ENCODE measurements at places on chromosomes 5 and 9.
A peak's percentile ranks its signal among the peaks of the same experiment; 100 is the strongest.

- no peak for DNase-seq
Observed at GRCh38 chr9:130714586-130715110, 21.1 kb downstream of the EXOSC2 start.

DNA sequence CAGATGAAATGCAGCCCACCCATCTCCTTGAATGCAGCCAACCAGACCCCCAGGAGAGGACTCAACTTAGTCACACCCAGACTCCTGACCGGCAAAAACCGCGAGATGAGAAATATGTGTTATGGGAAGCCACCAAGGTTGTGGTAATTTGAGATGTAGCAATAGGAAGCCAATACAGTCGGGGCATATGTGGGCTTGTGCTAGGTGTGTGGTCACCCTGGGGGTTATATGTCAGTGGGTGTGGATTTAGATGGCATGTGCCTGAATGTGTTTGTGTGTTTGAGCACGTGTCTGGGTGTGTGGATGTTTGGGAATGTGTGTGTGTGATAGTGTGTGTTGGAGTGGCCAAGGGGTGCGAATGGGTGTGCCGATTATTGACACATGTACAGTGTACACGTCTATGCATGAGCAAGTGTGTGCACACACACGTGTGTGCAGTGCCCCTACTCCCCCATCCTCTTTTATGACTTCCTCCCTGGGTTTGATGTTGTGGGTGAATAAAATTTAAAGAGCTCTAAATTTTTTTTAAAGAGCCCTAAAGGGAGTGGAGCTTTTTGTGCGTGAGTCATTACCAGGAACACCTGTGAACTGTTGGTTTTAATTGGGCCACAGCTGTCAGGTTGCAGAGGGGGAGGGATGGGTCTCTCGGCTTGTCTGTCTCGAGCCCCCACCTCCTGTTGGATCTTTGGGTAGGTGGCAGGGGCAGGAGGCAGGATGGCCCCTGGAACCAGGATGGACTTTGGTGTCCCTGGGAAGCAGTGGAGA is 86.8 kb downstream of the LHX2 start:
- no peak for DNase-seq

DNA sequence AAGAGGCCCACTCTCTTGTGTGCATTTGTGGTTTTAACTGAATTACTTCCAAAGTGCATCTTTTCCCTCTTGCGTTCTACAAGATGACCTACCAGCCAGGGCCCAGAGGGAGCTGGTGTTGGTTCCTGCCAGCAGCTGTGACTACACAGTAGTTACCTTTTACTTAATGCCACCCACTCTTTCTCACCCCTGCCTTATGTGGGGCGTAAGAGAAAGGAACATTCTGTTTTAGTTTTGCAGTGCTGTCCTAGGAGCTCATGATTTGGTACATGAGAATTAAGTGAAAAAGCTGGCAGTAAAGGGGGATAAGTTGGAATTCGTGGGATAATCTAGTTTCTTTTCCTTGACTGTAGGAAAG is 45.4 kb downstream of the RCL1 start:
- DNase-seq: no peak

GRCh38 chr5:54292866-54293265 is 17.5 kb downstream of the ARL15 start:
- no peak for DNase-seq

GRCh38 chr5:55438998-55439397 is 95.8 kb downstream of the PLPP1 start:
- DNase-seq: no peak

GRCh38 chr9:78791779-78792178 is 494.9 kb downstream of the PSAT1 start:
- no peak for DNase-seq

DNA sequence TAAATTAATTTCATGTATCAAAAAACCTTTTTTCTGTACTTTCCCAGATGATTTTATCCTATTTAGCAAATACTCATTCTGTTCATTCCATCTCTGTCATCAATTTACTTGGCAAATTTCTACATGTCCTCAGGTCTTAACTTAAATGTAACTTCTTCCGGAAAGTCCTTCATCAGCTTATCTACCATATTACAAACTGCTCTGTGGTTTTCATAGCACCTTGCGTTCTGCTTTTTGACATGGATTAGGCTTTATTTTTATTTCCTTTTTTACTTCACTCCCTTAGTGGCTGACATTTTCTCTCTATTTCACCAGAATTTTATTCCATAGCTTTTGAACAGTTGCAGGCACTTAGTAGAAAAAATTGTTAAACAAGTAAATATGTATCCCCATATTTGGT is 1040.8 kb downstream of the TAF11L14 start:
- no peak for DNase-seq

DNA sequence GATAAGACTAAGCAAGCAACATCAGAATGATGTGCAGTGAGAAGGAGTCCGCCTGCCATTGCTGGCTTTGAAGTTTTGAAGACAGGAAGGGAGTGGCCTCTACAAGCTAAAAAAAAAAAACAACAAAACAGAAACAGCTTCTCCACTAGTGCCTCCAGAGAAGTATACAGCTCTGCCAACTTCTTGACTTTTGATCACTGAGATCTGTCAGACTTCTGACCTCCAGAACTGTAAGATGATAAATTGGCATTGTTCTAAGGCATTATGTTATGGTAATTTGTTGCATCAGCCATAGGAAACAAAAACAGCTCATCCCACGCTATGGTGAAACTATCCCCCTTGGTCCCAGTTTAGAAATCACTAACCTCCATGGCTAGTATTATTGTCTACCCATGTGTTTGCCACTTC is 131.0 kb upstream of the VCAN start:
- no peak for DNase-seq

DNA sequence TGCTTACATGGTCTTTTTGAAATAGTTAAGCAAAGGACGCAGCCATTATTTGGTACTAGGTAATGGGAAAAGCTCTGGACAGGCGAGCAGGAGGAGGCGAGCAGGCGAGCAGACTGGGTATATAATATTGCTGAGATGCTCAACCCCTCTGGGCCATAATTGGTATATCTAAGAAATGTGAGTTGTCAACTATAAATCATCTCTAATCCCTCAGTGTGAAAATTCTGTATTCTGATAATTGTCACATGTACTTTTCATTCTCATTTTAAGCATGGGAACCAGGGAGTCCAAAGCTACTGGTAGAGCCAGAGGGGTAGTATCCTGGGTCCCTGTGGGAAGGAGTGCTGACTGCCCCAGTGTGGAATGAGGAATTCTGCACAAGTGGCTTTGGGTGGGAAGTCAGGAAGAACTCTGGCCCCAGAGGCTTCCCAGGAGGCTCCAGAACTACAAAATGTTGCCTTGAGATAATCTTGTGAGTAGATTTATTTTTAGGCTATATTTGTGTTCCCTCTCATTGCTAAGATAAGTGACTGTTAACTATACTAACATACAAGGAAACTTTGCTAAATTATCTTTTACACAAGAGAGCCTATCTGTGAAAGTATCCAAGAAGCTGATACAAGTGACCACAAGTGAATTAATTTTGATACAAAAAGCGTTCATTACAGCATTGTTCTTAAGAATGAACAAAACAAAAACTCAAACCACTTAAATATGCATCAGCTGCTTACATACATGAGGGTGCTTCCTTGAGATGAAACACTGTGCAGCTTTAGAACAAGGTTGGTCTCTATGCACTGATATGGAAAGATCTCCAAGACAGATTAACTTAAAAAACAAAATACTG is 70.5 kb upstream of the TNFAIP8 start:
- no peak for DNase-seq

DNA sequence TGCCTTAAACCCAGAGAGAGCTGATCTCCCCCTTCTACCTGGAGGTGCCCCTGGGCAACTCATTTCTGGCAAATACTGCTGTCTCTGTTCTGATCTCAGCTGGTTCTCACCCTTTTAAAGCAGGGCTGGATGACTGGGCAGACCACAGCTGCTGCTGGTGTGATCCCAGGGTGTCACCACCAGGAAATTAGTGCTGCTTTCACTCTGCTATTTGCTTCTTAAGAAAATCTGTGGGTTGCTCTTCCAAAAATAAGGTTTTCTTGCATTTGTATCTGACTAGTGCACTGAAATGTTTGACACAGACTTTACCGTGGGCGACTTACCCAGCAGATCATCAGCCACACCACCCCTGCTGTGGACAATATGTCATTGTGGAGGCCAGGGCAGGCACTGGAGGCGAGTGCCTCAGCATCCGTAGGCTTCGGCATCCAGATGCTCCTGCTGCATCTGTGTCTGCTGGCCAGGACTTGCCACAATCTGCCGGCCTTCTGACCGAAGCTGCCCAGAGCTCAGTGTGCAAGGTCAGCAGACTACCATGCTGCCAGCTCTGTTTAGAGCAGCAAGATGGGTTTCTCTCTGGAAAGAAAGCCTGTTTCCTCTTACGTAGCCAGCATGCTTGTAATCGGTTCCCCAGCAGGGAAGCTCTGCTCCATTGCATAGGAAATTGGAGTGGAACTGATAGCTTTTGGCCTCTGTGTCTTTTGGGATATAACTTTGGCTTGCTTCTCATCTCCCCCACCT is 13.6 kb downstream of the ARHGAP26 start:
- peak; percentile 56 for DNase-seq

DNA sequence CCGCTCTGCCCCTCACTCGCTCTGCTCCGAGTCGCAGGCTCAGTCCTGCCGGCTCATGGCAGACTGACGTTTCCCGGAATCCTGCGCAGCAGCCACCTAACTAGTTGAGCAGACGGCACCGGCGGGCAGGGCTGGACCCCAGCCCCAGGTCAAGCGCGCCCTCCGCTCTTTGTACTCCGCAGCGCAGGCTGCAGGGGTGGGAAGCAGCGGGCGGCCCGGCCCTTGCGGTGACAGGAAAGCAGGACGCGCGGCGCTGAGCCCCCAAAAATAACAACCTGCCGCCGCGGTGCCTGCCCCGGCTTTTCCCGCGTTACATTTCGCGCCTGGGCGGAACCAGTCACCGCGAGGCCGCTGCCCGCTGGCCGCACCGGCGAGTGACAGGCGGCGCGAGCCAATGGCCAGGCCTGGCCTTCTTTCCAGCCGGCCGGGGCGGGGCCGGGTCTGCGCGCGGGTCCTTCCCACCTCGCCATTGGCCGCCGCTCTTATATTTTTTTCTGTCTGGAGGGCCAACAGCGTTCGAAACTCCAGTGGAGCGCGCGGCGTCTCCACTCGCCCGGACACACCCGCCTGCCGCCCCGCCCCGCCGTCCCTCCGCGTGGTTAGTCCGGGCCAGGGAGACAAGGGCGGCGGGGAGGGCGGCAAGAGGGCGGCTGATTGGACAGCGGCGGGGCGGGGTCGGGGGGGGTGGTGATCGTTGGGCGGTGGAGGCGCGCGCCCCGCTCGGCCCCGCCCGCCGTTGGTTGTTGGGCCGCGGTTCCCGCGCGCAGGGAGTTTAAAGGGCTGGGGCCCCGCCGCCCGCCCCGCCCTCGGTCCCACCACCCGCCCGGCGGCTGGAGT is at the start of gene ZNF367:
TSS of gene ZNF367 (minus strand) at position 288 of the 837 bp plus-strand sequence. CDS start 338 bp downstream, outside the sequence.
- peak; percentile 97 for DNase-seq

- DNase-seq: peak; percentile 14
Observed at GRCh38 chr9:100322954-100323536, 29.7 kb downstream of the TEX10 start.

GRCh38 chr5:7795306-7795705 is 55.6 kb downstream of the CFAP90 start:
- DNase-seq: no peak

GRCh38 chr5:43396762-43397304 is 15.4 kb downstream of the CCL28 start:
- peak; percentile 70 for DNase-seq

- DNase-seq: no peak
Observed at GRCh38 chr5:55471468-55471867, 63.3 kb downstream of the PLPP1 start.

DNA sequence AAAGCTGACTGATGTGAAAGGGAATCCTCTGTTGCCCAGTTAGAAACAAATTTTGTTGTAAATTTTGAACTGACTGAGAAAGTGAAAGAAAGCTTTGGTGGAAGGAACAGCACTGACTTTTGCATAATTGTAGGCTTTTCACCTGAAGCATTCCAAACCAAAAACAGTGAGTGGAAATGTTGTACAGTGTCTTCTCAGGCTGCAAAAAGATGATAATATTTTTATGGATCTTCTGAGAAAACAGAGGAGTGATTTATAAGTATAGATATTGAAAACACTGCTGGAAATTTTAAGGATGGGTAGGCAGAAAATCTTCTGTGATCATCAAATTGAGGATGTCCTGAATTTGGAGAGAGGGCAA is 40.0 kb downstream of the LURAP1L start:
- DNase-seq: no peak

GRCh38 chr5:61720829-61721228 is 388.8 kb downstream of the ZSWIM6 start:
- DNase-seq: no peak

DNA sequence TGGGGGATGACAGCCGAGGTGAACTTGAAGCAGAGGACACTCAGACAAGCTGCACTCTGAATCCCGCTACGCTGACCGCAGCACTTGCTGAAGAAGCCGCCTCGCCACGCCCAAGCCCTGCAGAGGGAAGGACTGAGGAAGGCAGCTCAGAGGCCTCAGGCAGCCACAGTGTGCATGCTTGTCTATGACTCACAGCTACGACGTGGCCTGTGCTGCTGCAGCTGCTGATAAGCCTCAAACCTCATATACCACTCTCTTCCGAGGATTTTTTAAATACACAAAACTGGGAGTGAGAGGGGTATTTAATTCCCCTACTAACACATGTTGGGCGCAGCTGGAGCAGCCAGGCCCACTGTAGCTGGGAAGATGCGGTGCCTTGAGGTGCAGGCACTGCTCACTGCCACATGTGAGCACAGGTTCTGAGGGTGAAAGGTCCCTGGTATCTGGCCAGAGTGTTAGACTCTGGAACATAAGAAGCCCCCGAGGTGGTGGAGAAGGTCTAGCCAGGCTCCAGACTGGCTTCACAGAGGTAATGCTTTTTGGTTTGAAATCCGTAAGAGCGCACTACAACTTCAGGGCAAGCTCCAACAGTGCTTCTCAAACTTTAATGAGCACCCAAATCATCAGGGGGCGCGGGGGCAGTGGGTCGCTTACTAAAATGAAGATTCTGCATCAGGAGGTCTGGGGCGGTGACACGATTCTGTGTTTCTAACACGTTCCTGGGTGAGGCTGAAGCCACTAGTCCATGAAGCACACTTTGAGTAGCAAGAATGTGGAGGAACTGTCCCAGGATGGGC is 196.8 kb downstream of the AUH start:
- DNase-seq: peak; percentile 74

DNA sequence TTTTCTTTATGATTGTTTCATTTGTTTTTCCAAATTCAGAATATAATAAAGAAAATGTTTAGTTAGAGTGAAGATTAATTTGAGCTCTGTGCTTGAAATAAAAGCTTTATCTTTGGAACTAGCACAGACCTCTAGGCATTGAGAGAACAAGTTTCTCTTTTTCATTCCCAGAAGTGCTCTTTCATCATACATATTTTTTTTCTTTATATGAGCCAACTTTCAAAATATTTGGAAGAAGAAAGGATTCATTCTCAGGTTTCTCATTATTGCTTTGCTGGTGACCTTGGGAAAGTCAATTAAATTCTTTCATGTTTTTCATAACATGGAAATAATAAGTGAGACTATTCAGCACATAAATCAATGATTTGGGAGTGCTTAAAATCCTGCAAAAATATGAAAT is 16.8 kb downstream of the CTXN3 start:
- no peak for DNase-seq

GRCh38 chr9:106885451-106885850 is 22.5 kb downstream of the ZNF462 start:
- DNase-seq: no peak

GRCh38 chr5:147906326-147907095 is at the start of gene C5orf46:
Gene C5orf46 (minus strand): TSS chr5:147906538. CDS start chr5:147906501, 37 bp downstream.
- no peak for DNase-seq

GRCh38 chr9:100084734-100085133 is 14.1 kb downstream of the ERP44 start:
- no peak for DNase-seq

GRCh38 chr9:96663506-96664120 is 8.5 kb upstream of the PRXL2C start:
- no peak for DNase-seq

GRCh38 chr9:87006956-87007355 is 59.6 kb upstream of the GAS1 start:
- DNase-seq: no peak

GRCh38 chr5:120199559-120199958 is 264.5 kb upstream of the PRR16 start:
- no peak for DNase-seq

Data from stimulated activated CD4-positive, alpha-beta T cell treated with anti-CD3 and anti-CD28 coated beads, Interleukin-2, amount 100 ng/mL, for 24 hours (primary cell).